Activated T-helper 9 cell treated with anti-CD3 and anti-CD28 coated beads, Interleukin-2, amount 50 U/mL, for 16 hours (primary cell): ENCODE measurements at places on chromosomes 12 and 14.

GRCh38 chr12:130254461-130255276, 83.0 kb upstream of the PIWIL1 start:
- DNase-seq = no peak

GRCh38 chr12:92059960-92060359, 85.7 kb downstream of the BTG1 start:
- DNase-seq = no peak

DNA sequence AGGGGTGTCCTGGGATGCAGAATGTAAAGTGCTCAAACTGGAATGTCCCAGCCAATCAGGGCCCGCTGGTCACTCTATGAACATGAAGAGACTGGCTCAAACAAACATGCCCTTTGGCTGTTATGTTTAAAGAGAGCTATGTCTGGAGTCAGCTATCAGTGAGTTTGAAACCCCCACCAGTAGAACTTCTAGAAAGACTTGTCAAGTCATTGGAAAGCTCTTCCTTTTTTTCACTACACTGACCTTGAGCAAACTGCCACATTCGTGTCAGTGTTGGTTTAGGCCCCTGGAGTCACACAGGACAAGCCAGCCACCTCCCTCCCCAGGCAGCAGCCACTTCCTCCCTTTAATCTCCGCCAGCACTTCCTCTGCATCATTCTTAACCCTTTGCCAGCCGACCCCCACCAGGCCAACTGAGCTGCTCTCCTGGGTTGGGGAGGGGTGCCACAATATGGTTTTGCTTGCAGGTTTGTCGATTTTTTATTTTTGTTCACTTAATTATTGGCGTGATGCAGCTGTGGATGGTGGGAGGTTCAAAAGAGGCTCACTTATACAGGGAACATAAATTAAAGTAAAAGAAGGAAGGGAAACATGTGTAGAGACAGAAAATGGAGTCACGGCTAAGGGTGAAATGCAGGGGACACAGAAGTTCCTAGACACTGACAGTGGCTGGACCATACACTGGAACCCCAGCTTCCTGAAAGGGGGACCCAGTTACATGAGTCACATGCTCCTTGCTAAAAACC, 25.3 kb downstream of the CMKLR1 start:
- no peak for DNase-seq

DNA sequence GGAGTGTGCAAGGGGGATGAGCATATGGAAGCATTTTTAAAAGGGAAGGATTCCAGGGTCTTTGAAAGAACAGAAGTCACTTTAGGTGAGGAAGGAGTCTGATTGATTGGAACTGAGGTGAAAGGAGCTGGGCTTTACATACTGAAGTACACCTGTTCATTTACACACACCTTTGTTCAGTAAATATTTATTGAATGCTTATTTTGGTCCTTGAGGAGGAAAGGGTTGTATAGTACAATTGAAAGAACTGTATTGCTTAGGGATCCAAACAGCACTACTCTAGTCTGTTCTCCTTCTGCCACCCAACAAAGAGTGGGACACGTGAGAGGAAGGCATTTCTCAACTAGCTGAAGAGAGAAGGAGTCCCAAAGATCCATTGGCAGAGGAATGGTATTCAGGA, 63.9 kb downstream of the APAF1 start:
- DNase-seq = no peak

- DNase-seq = no peak
These were observed 1.8 kb downstream of the BDKRB2 start for GRCh38 chr14:96206461-96206860.

DNA sequence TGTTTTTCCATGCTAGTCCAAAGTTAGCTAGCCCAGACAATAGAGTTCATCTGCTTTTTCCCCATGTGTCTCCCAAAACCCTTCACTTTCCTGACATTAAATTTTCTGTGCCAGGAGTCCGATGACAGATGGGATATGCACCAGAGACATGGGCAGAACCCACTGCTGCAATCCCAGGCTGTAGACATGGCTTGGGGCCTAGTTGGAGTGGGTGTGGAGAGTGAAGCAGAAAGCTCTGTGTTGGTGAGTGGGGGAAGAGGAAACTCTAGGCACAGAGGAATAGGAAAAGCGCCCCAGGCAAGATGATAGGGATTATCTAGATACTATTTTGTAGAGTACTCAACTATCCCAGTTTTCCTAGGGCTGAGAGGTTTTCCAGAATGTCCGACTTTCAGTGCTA, 4.8 kb upstream of the KRT74 start:
- DNase-seq = no peak

GRCh38 chr12:51359851-51360250, 13.4 kb upstream of the CELA1 start:
- no peak for DNase-seq

- DNase-seq = no peak
These were observed 240.4 kb downstream of the ASCL1 start for GRCh38 chr12:103197725-103198388.
